ENCODE measurements at places on chromosomes 3 and 15.

DNA sequence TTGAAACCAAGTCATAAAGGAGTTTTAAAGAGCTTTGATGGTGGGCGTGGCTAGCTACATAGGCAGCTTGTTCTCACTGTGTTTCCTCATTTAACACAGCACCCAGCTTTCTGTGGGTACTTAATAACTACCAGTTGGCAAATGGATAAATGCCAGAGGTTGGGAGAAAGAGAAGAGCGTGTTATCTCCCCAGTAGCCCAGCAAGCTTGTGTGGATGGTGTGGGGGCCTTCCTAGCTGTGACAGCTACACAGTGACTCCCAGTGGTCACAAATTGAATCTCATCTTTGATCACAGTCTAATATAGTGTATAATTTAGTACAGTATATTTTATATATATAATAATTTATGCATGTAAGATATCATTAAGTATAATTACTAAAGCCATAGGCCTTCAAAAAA, 984.1 kb downstream of the EPHA3 start:
- DNase-seq, result no peak

DNA sequence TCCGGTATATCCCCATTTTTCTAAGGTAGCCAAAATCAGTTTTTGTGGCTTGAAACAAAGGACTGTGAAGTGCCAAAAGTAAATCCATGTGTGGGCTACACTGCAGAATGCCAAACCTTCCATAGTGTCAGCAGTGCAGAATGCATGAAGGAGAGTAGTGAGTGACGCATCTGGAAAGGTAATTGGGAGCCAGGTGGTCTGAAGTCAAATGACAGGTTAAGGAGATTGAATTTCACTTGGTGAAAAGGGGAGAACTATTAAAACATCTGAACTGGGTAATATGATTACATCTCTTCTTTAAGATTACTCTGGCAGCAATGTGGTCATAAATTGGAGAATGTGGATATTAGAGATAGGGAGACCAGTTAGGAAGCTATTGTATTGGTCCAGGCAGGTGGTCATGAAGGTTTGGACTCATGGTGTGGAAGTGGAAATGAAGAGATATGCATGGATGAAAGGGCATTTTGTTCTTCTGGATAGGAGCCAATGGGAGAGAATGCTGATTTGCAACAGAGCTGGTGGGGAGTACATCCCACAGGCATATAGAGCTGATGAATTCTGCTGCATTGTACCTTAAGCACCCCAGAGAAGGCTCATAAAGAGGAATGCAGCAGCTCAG, 118.2 kb downstream of the ECT2 start:
- no peak for DNase-seq

GRCh38 chr3:49277383-49277775, 347 bp upstream of the C3orf62 start:
- no peak for DNase-seq

DNA sequence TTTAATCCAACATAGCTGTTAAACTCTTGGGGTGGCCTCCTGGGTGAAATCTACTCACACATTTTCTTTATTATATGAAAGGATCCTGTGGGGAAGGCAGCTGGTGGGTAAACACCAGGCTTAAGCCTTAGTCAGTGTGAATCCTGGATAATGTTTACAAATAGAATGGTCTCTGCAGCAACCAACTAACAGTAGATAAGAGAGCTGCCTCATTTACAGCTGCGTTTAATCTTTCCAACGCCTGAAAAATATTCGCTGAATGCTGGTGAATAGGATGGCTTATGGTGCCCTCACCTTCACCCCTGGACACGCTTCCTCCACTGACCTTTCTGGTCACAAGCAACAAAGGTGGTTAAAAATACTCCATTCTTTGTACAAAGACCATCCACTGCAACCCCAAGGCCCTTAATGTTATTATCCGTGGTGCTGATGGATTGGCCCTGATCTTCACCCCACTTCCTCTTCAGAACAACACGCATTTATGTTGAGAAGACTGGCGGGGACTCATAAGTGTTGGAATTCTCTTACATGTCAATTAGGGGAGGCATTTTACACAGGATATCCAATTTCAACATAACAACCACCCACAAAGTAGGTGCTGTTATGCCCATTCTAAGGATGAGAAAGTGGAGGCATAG, 120.0 kb upstream of the FRMD4B start:
- DNase-seq, result no peak

- DNase-seq, result no peak
Measured at GRCh38 chr3:78912687-78913086, 855.1 kb downstream of the ROBO1 start.

DNA sequence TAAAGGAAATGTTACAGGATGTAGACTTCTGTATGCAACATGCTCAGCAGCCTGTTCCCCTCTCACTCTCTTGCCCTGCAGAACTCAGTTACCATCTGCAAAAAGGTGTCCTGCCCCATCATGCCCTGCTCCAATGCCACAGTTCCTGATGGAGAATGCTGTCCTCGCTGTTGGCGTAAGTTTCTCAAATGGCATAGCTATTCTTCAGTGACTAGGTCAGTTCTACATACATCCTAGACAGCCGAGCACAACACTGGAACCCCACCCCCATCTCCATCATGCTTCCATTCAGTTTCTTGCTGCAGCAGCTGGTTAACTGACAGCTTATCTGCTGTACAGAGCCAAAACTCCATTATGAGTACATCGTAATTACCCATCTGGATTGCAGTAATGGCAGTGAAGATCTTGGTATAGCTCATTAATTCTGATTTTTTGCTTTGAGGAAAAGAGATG, 4.5 kb downstream of the THBS1 start:
- DNase-seq, result no peak

GRCh38 chr3:143207338-143207961, 87.9 kb downstream of the CHST2 start:
- no peak for DNase-seq

- no peak for DNase-seq
Measured at GRCh38 chr15:68989541-68990230, 24.8 kb upstream of the NOX5 start.

DNA sequence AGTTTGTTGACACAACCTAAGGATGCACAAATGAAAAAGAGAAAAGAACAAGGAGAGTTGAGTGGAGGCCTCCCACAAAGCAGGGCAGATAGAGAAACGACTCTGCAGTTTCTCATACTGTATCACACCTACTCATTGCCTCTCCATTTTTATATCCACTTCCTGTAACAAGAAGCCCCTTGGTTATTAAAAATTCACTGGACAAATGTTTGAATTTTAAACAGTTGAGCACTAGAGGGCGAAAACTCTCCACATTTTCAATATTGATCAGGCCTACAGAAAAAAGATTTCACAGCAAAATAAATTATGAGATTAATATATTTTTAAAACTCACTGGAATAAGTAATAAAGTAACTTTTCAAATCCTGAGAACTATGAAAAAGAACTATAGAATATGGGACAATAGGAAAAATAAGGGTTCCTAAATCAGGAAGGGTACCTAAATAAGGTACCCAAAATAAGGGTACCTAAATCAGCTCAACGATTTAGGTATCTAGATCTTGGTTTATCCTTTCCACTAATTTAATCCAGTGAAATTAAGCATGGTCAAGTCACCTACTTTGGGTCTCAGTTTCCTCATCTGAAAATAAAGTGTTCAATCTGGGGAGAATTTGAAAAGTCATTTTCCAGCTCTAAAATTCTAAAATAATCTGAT, 47.0 kb upstream of the PPIB start:
- no peak for DNase-seq
